Activated CD4-positive, alpha-beta T cell treated with anti-CD3 and anti-CD28 coated beads, Interleukin-2, amount 10 ng/mL, durations not matched to agents 7 days and 5 days (primary cell): ENCODE measurements at places on chromosomes 5 and 9. TPM values are rescaled to one million over a fixed set of nuclear protein-coding genes. Genes with fewer than 3 reads are reported as not detected.

The ZNF484 gene
- total RNA-seq: 13.0 TPM

DNA sequence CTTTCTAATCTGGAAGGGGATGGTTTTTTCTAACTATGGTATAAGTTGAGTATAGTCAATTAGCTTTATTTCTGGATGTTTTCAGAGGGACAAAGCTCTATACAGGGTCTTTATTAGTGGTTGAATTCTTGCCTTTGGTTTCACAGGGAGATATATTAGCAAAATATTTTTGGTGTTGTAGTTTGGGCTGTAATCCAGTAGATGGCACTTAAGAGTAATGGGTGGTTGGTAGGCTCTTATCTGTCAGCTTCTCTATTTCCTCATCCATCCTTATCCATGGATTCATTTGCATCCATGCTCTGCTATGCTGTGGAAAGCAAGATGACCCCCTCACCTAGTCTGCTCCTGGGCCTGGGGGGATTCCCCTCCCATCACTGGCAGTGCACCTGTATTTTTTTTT, 363.6 kb upstream of the CYLC2 start:
- H3K27me3 ChIP-seq: no peaks in the 10 kb centered on the region
- no peak overlapping the region for H3K27ac ChIP-seq
- DNase-seq: no peak
- H3K4me3 ChIP-seq: no peak overlapping the region
- no peaks in the 10 kb centered on the region for H3K4me1 ChIP-seq

DNA sequence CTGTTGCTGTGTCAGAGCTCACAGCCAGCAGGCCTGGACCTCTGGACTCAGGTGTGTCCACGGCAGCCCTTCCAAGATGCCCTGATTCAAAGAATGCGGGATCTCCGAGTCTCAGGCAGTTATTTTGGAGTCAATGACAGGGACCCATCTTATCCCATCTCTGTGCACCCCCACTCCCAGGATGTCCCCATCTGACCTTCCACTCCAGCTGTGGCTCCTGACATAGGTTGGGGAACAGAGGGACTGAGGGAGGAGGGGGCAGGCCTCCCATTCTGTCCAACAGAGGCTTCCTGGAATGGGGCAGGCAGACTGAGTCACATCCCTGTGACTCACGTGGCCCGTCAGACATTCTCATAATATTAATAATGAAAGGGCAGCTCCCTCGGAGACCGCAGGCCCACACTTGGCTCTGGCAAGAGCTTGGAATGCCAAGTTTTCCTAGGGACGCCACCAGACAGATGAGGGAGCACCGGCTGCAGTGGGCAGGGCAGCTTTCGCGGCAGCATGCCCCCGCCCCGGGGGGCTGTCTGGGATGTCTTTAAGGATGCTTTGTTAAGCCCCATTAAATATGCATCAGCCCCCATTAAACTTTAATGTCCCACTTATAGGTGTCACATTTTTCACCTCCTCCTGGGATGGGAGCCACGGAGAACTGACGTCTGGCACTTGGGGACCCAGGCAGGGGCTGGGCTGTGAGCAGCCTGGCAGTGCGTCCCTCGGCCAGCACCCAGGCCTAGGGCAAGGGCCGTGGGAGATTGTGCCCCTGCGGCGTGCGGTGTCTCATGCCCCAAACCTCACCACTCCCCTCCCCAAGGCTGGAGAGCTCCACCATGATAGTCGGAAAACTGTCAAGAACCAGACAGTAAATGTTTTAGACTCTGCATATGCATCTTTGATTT, 23.6 kb upstream of the FIBCD1 start:
- DNase-seq: no peak
- H3K4me1 ChIP-seq: peaks cover 1% of the 10 kb centered on the region
- H3K4me3 ChIP-seq: no peak overlapping the region
- H3K27me3 ChIP-seq: peaks cover 1% of the 10 kb centered on the region
- no peak overlapping the region for H3K27ac ChIP-seq
- peaks cover 4% of the 10 kb centered on the region for H3K36me3 ChIP-seq

DNA sequence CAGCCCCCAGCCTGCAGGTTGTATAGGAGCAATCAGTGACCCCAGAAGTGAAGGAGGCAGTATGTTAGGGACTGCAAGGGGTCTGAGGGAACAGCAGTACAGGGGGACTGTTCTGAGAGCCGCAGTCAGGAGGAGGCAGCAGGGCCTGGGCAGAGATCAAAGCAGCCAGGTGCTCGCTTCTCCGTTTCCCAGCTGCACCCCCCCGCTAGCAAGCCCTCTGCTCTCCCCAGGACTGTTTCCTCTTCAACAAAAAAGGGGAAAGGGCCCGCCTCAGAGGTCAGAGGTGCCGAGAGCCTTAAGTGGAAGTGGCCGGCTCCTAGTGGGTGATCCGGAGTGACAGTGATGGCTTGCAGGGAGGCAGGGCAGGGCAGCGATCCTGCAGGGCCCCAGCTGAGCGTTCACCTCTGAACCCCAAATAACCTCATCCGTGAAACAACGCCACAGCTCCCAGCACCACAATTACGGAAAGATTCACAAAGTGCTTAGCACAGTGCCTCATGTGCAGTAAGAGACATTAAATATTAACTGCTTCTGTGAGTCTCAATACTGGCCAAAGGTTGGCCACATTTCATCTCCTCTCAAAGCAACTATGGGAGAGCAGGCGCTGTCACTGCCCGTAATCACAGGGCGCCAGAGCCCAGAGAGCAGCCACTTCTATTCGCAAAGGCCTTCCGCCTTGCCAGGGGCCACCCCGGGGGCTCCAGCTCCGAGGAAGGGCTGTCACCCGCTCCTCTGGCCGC, 8.0 kb downstream of the CLPTM1L start:
- H3K4me1 ChIP-seq: peaks cover 27% of the 10 kb centered on the region
- no peak for DNase-seq
- H3K4me3 ChIP-seq: no peak overlapping the region
- H3K27me3 ChIP-seq: no peaks in the 10 kb centered on the region
- H3K36me3 ChIP-seq: peaks cover 42% of the 10 kb centered on the region

- H3K27me3 ChIP-seq: peaks cover 90% of the 10 kb centered on the region
- H3K27ac ChIP-seq: no peak overlapping the region
- H3K4me3 ChIP-seq: no peak overlapping the region
- no peaks in the 10 kb centered on the region for H3K36me3 ChIP-seq
These were observed 12.5 kb downstream of the LHX6 start for GRCh38 chr9:122216138-122216797.

DNA sequence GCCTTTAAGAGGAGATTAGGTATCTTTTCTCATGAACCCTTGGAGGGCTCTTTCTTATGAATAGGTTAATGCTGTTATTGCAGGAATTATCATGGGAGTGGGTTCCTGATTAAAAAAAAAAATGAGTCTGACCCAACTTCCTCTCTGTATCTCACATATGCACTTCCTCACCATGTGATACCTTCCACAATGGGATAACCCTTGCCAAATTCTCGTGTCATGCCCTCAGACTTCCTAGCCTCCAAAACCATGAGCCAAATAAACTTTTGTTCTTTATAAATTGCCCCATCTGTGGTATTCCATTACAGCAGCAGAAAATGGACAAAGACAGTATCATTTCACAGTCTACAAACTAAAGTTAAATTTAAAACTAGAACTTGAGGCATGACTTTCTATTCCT, 1.0 kb downstream of the OR1B1 start:
- H3K36me3 ChIP-seq: no peaks in the 10 kb centered on the region
- peaks cover 3% of the 10 kb centered on the region for H3K27me3 ChIP-seq
- H3K4me3 ChIP-seq: no peak overlapping the region
- DNase-seq: no peak
- H3K4me1 ChIP-seq: no peaks in the 10 kb centered on the region
- no peak overlapping the region for H3K27ac ChIP-seq

DNA sequence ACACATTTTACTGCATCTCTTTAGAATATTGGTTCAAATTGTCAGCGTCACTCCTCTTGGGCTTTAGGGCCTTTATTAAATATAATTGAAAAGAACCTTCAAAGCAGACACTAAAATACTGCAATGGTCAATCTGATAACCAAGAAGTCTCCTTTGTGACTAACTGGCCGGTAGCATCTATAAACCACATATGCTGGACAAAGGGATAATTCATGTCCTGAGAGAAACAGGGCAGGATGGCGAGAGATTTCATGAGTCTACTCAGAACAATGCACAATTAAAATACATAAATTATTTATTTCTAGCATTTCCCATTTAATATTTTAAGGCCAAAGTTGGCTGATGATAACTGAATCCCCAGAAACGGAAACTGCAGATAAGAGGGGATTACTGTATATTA, 1083.4 kb upstream of the CDH18 start:
- no peak for DNase-seq
- H3K27ac ChIP-seq: no peak overlapping the region
- no peaks in the 10 kb centered on the region for H3K36me3 ChIP-seq
- H3K4me1 ChIP-seq: no peaks in the 10 kb centered on the region
- no peaks in the 10 kb centered on the region for H3K27me3 ChIP-seq

DNA sequence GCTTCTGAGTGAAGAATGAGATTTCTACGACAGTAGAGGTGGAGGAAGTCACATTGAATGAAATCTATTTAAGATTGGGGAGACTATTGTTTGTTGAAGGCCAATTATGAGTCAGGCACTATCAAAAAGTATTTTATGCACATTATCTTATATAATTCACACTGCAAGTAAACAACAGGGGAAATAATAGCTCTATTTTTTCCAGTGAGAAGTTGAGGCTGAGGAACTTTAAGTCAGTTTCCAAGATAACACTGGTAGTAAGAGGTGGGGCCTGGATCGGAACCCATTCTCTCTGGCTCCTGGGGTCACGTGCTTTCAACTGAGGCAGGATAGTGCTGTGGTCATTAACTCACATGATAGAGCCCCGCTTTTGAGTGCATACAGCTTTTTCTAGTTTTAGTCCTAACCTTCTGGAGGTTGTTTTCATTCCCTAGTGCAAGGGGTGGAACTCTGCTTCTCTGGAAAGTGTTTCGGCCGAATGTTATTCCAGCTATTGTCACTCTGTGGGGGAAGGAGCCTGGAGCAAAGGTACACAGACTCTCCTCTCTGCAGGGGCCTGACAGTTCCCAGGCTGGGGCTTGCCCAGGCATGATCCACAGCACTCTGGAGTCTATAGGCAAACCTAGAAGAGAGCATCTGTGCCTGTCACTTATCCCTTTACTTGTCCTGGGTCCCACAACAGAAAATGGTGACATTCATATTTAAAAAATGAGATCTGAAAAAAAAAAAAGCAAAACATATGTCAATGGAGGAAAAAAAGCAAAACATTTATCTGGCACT, 352.4 kb upstream of the ACTBL2 start:
- peaks cover 4% of the 10 kb centered on the region for H3K27me3 ChIP-seq
- H3K27ac ChIP-seq: no peak overlapping the region
- H3K4me3 ChIP-seq: no peak overlapping the region
- H3K4me1 ChIP-seq: no peaks in the 10 kb centered on the region

DNA sequence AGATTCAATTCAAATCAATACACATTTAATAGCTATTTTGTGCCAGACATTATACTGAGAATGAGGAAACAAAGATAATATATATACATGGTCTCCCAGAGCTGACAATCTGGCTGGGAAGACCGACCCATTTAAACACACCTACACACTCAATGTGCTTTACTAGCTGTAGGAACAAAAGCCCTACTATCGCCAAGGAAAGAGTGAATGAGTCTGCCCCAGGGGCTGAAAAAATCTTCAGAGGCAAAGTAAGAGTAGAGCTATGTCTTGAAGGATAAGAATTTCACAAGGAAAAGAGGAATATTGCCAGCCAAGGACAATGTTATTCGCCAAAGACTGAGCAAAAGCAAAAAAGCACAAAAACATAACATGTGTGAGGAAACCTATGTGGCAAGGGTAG, 6.6 kb downstream of the PFDN1 start:
- peaks cover 39% of the 10 kb centered on the region for H3K36me3 ChIP-seq
- no peaks in the 10 kb centered on the region for H3K27me3 ChIP-seq
- H3K27ac ChIP-seq: no peak overlapping the region
- no peak overlapping the region for H3K4me3 ChIP-seq

The LRRC70 gene
- total RNA-seq: 0.85 TPM

DNA sequence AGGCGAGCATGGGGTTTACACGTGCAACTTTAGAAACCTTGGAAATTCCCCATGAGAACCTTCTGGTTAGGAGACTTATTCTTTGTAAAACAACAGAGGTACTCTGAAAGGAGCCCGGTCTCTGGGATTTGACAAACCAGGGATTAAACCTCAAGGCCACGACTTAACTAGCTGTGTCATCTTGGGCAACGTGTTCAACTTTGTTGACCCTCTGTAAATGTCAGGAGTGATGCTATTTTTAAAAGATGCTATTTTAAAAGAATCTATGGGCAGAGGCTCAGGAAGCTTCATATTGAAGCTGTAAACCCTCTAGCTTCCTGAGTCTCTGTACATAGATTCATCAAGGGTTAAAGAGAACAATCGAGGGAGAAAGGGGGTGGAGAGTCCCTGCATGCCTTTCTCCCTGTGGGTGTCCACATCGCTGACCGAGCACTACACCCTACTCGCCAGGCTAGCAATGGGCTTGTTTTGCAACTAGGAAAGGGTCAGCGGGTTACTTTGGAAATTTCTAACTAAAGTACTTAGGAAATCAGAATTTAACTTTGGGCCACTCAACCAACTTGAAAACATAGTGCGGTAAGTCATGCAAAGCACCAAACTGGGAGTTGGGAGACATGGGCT, 2.1 kb downstream of the SLC36A2 start:
- no peak overlapping the region for H3K4me3 ChIP-seq
- H3K36me3 ChIP-seq: no peaks in the 10 kb centered on the region
- peaks cover 24% of the 10 kb centered on the region for H3K27me3 ChIP-seq
- H3K4me1 ChIP-seq: no peaks in the 10 kb centered on the region
- no peak for DNase-seq

The F12 gene
- total RNA-seq: 0.22 TPM

GRCh38 chr9:135221951-135222631, 134.6 kb downstream of the OLFM1 start:
- DNase-seq: no peak
- no peak overlapping the region for H3K27ac ChIP-seq
- no peaks in the 10 kb centered on the region for H3K4me1 ChIP-seq
- no peaks in the 10 kb centered on the region for H3K27me3 ChIP-seq

DNA sequence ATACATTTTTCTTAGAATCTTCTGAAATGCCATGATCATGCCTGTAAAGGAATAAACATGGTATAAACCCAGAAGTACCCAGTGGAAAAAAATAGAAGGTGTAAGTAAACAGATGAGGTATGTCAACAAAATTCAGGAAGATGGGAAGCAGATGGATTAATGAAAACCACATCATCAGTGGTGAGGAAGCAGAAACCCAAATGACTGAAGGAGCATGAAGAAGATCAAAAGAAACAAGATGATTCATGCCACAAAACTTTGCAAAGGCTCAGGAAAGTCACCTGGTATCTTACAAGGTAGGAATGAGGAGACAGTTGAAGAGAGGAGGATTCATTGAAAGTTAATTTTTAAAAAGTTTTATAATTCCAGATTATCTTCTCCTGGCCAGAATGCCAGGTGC, 132.8 kb upstream of the PAPPA start:
- H3K27me3 ChIP-seq: no peaks in the 10 kb centered on the region
- no peak for DNase-seq
- no peaks in the 10 kb centered on the region for H3K36me3 ChIP-seq
- no peaks in the 10 kb centered on the region for H3K4me1 ChIP-seq
